ENCODE measurements at places on chromosomes 6 and 20. TPM values are rescaled to one million over a fixed set of nuclear protein-coding genes. Genes with fewer than 3 reads are reported as not detected.

DNA sequence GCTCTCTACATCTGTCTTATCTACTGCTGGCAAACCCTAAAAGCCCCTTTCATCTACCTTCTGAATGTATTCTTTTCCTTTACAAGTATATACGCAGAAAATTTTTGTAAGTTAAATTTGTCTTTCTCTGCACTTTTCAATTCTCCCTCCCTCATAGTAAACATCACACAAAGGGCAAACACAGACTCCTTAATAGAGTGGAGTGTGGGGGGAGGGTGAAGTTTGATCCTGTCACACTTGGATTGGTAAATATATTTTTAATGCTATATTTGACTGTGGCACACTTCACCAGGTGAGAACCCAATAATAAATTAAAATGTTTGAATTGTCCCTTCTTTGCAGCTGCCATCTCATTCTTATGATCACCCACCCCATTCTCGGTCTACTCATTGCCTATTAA is 33.2 kb upstream of the PAQR8 start:
- no peak overlapping the region for H3K4me3 ChIP-seq
- H3K27ac ChIP-seq: no peak overlapping the region
- no peaks in the 10 kb centered on the region for H3K27me3 ChIP-seq
- no peak for DNase-seq

- H3K27me3 ChIP-seq: no peaks in the 10 kb centered on the region
- no peak overlapping the region for H3K4me3 ChIP-seq
- no peak overlapping the region for H3K27ac ChIP-seq
These were observed 561.3 kb upstream of the JAG1 start for GRCh38 chr20:11235058-11235457.

- H3K27me3 ChIP-seq: no peaks in the 10 kb centered on the region
- H3K4me1 ChIP-seq: peaks cover 40% of the 10 kb centered on the region
- no peak overlapping the region for H3K27ac ChIP-seq
These were observed 25.8 kb upstream of the CEP85L start for GRCh38 chr6:118677193-118677592.

GRCh38 chr6:18289283-18289682 is 25.0 kb upstream of the DEK start:
- DNase-seq: no peak
- no peaks in the 10 kb centered on the region for H3K4me1 ChIP-seq
- peaks cover 5% of the 10 kb centered on the region for H3K36me3 ChIP-seq
- no peak overlapping the region for H3K4me3 ChIP-seq

Gene ZBP1
- total RNA-seq: 38.6 TPM

Gene PDE7B
- 0.18 TPM for total RNA-seq

GRCh38 chr6:12152023-12152970 is 137.9 kb upstream of the EDN1 start:
- H3K4me1 ChIP-seq: peaks cover 23% of the 10 kb centered on the region
- H3K27ac ChIP-seq: no peak overlapping the region
- no peaks in the 10 kb centered on the region for H3K27me3 ChIP-seq

- H3K36me3 ChIP-seq: peaks cover 5% of the 10 kb centered on the region
- no peak overlapping the region for H3K4me3 ChIP-seq
- DNase-seq: no peak
These were observed 10.0 kb upstream of the RIPOR3 start for GRCh38 chr20:50701041-50701963.

DNA sequence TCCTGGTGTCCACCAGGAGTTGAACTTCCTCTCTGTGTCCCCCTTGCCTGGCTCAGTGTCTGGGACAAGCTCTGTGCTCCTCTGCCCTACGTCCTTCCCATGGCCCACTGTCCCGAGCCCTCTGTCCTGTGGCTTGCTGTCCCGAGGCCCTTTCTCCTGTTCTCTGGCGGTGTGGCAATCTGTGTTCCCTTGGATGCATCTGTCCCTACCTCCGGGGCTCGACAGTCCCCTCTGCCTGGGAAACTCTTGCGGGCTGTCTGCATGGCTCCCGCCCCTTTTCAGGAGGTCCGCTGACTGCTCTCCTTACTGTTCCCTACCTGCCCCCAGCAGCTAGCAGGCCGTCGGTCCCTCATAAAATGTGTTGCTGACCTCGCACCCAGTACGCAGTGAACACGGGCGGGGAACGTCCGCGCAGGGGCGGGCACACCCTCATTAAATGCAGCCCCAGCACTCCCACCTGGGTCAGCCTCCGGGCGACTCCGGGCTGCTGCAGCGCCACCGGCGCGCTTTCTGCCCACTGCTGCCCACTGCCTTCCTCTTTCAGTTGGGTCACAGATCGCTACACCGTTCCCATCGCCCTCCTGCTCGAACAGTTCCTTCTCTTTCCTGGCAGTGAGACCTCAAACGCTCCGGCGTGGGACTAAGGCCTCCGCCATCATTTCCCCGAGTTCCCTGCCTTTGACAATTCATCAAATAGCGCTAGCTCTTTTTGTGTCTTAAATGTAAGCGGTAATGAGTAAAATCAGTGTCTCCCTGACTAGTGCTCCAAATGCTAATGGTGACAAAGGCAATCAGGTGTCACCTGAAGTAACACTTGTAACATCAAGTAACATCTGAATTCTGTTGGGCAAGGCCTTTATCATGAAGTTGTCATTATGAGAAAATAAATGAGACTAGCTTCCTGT is 60.5 kb downstream of the RSPH3 start:
- DNase-seq: no peak
- peaks cover 16% of the 10 kb centered on the region for H3K4me1 ChIP-seq
- peak overlapping the region; percentile 92 for H3K4me3 ChIP-seq
- no peaks in the 10 kb centered on the region for H3K36me3 ChIP-seq
- peaks cover 7% of the 10 kb centered on the region for H3K27me3 ChIP-seq

Gene CAP2
- total RNA-seq: not detected

Gene OTOR
- not detected for total RNA-seq

Gene EBF4
- 2.0 TPM for total RNA-seq

- DNase-seq: no peak
- peaks cover 2% of the 10 kb centered on the region for H3K4me1 ChIP-seq
- no peak overlapping the region for H3K27ac ChIP-seq
- no peak overlapping the region for H3K4me3 ChIP-seq
These were observed 16.7 kb downstream of the TRAPPC3L start for GRCh38 chr6:116528780-116529179.

- DNase-seq: no peak
- H3K4me1 ChIP-seq: peaks cover 3% of the 10 kb centered on the region
- H3K4me3 ChIP-seq: no peak overlapping the region
These were observed 1.3 kb downstream of the BPIFB1 start for GRCh38 chr20:33284284-33284683.

DNA sequence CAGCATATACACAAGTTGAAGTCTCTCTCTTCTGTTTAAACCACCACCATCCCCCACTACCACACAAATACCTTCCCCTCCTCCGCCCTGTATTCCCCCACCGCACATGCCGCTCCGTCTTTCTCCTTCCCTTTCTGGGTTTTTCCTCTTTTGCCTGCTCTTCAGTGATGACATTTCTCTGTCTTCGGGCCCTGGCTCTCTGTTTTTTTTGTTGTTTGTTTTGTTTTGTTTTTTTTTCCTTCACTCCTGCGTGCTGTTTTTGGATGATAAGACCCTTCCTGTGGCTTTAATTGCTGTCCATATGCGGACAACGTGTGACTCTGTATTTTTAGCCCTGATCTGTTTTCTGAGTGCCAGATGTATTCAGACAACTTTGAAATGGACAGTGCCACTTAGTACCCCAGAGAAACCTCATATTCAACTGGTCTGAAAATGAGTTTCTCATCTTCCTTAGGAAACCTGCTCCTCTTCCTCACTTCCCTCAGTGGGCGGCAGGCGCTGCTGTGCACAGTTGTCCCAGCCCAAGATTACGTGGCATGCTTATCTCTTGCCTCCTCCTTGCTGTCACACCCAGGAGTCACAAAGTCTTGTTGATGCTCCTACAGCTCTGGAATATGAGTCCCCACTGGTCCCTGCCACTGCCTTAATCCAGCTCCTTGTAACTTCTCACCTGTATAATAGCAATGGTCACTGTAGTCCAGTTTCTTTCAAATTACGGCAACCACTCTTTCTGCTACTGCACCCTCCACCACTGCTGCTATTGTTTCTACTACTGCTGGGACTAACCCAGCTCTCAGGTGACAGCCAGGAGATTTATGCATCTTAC is 8.2 kb downstream of the PPP1R14C start:
- H3K27ac ChIP-seq: no peak overlapping the region
- DNase-seq: no peak
- H3K4me3 ChIP-seq: no peak overlapping the region

Gene CCDC170
- not detected for total RNA-seq

GRCh38 chr6:168605964-168606363 is 165.0 kb downstream of the SMOC2 start:
- no peak for DNase-seq
- no peaks in the 10 kb centered on the region for H3K36me3 ChIP-seq
- no peak overlapping the region for H3K27ac ChIP-seq
- H3K27me3 ChIP-seq: peaks cover 25% of the 10 kb centered on the region
- H3K4me1 ChIP-seq: no peaks in the 10 kb centered on the region

DNA sequence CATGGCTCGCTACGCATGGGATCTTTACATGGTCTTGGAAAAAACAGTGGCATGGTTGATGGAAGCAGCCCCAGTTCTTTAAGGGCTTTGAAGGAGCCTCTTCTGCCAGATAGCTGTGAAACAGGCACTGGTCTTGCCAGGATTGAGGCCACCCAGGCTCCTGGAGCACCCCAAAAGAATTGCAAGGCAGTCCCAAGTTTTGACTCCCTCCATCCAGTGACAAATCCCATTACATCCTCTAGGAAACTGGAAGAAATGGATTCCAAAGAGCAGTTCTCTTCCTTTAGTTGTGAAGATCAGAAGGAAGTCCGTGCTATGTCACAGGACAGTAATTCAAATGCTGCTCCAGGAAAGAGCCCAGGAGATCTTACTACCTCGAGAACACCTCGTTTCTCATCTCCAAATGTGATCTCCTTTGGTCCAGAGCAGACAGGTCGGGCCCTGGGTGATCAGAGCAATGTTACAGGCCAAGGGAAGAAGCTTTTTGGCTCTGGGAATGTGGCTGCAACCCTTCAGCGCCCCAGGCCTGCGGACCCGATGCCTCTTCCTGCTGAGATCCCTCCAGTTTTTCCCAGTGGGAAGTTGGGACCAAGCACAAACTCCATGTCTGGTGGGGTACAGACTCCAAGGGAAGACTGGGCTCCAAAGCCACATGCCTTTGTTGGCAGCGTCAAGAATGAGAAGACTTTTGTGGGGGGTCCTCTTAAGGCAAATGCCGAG is 78.2 kb downstream of the ASXL1 start:
- no peak for DNase-seq
- peaks cover 11% of the 10 kb centered on the region for H3K36me3 ChIP-seq
- H3K4me3 ChIP-seq: peak overlapping the region; percentile 52
- H3K4me1 ChIP-seq: peaks cover 15% of the 10 kb centered on the region
- no peak overlapping the region for H3K27ac ChIP-seq

Gene MAPK13
- total RNA-seq: 33.7 TPM

Gene DSP
- 0.05 TPM for total RNA-seq

Gene LY6G6D
- total RNA-seq: not detected

- no peak overlapping the region for H3K27ac ChIP-seq
- H3K4me1 ChIP-seq: no peaks in the 10 kb centered on the region
- H3K4me3 ChIP-seq: no peak overlapping the region
- H3K27me3 ChIP-seq: peaks cover 19% of the 10 kb centered on the region
- DNase-seq: no peak
- no peaks in the 10 kb centered on the region for H3K36me3 ChIP-seq
These were observed 29.9 kb upstream of the SLC23A2 start for GRCh38 chr20:5031206-5031557.

DNA sequence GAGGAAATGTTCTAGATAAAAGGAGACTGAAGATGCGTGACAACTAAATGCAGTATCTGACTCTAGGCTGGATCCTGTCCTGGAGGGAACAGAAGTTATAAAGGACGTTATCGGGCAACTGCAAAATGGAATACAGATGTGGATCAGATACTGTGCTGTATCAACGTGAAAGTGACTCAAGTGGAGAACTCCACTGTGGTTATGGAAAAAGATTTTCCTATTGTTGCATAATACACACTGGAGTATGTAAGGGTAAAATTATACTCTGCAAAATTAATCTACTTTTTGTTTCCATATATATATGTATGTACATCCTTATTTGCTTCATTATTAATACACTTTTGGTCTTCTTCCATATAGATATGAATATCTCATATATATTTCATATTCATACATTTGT is 654.0 kb downstream of the QKI start:
- no peaks in the 10 kb centered on the region for H3K4me1 ChIP-seq
- H3K4me3 ChIP-seq: no peak overlapping the region
- no peak overlapping the region for H3K27ac ChIP-seq
- no peak for DNase-seq
- H3K27me3 ChIP-seq: peaks cover 15% of the 10 kb centered on the region

Gene SLC22A16
- total RNA-seq: not detected

DNA sequence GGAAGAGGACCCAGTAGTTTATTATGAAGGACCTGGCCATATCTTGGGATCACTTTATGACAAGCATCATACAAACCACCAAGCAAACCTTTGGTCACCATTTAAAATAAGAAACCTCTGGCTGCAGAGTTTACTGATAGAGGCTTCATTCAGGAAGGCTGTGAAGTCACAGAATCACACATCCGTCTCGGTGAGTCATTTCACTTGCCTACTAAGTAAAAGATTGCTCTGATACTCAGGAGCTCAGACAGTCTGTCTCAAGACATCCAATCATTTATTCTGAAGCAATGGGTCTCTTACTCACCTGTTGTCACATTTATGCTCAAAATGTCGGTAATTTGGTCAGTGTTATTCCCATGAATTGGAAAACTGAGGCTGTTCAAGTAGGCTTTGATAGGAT is 33.7 kb downstream of the ADGRF5 start:
- H3K27ac ChIP-seq: no peak overlapping the region
- DNase-seq: no peak
- H3K27me3 ChIP-seq: peaks cover 11% of the 10 kb centered on the region
- no peaks in the 10 kb centered on the region for H3K36me3 ChIP-seq
- H3K4me1 ChIP-seq: no peaks in the 10 kb centered on the region

- no peak overlapping the region for H3K27ac ChIP-seq
- no peak overlapping the region for H3K4me3 ChIP-seq
- H3K36me3 ChIP-seq: no peaks in the 10 kb centered on the region
- no peaks in the 10 kb centered on the region for H3K27me3 ChIP-seq
These were observed 175.7 kb downstream of the DLL1 start for GRCh38 chr6:170114956-170115855.

Gene NOX3
- not detected for total RNA-seq

DNA sequence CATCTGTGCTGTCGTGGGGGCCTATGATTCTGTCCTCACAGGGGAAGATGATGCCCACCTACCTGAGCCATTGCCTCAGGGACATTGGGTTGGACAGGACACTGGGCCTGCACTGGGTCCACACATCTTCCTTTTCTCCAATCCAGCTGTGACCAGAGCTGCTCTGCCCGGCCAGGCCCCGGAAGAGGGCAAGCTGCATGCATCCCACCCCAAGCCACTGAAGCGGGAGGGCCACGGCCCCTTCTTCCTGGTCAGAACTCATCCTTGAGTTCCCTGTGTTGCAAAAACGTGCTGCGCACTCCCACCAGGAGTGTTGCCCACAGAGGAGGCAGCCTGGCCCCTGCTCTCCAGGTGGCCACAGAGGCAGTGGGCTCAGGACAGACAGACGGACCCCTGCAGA is 38.2 kb downstream of the SPDEF start:
- peaks cover 23% of the 10 kb centered on the region for H3K27me3 ChIP-seq
- H3K4me3 ChIP-seq: no peak overlapping the region
- peaks cover 2% of the 10 kb centered on the region for H3K4me1 ChIP-seq

Gene PRICKLE4
- not detected for total RNA-seq
